ENCODE measurements at places on chromosomes 3 and 15.

DNA sequence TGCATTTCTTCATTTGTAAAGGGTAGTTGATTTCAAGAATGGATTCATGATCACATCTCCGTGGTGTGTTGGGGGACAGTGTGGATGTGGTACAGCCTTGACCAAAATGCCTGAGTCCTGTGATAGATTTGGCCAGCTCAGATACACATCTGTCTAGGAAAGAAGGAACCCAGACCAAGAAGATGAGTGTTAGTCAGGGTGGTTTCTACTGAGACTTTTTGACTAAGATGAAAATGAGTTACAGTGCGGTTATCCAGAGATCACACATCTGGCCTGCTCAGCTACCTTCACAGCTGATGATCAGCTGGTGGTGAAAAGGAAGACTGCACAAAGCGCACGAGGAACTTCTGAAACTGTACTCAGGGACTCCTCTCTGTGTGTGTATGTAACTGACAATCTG is 68.0 kb downstream of the FNDC3B start:
- no peak for DNase-seq

DNA sequence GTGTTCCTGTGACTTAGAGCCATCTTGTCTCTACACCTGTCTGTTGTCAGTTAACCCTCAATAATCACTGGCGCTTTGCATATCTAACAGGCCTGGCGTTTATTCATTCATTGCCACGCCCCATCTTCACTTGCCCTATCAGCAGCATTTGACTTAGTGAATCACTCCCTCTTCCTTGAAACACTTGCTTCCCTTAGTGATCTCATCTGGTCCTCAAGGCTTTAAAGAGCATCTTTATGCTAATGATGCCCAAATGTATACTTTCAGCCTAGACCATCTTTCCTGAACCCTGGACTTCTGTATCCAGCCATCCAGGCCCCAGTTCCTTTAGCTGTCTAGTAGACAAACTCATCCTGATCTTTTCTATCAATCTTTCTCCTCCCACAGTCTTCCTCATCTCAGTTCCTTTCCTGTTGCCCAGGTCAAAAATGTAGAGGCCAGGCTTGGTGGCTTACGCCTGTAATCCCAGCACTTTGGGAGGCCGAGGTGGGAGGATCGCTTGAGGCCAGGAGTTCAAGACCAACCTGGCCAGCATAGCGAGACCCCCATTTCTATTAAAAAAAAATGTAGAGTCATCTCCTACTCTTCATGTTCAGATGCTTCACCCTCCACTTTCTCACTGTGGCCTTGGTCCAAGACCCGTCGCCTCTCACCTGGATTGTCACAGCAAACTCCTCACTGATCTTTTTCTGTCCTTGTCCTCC is 1.4 kb upstream of the IGDCC4 start:
- DNase-seq = no peak

DNA sequence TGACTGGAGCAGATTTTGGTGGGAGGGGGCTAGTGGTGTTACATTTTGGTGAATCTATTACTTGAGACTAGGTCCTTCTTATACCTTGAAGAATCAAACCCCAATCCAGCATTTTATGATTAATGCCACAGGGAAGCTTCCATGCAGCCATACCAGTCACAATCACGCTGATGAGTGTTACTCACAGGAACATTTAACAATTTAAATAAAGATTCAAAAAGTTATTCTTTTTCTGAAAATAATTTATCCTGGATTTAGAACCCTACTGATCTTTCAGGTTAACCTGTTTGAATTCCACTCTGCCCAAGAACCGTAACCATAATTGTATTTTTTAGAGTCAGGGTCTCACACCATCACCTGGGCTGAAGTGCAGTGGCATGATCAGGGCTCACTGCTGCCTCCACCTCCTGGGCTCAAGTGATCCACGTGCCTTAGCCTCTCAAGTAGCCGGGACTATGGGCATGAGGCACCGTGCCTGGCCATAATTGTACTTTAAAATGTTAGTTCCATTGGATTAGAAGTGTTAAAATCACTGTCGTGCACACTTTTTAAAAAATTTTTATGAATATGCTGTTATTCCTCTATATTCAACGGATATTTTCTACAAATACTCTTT is 929 bp upstream of the MTMR10 start:
- DNase-seq = no peak

- DNase-seq = no peak
These were observed 53.0 kb downstream of the PDIA5 start for GRCh38 chr3:123119802-123120201.

DNA sequence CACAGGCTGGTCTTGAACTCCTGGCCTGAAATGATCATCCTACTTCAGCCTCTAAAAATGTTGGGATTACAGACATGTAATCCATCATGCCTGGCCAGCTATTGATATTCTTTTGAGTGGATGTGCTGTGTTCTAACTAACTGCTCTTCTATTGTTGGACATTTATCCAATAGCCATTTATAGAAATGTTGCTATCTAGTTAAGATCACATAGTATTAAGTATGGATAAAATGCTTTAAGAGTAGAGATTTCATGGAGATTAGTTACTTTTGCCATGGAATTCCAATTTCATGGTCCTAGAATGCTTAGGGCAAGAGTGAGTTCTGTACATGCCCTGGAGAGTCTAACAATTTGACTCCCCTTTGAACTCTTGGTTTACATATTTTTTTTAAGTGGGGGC is 10.9 kb downstream of the FAM81A start:
- DNase-seq = no peak

DNA sequence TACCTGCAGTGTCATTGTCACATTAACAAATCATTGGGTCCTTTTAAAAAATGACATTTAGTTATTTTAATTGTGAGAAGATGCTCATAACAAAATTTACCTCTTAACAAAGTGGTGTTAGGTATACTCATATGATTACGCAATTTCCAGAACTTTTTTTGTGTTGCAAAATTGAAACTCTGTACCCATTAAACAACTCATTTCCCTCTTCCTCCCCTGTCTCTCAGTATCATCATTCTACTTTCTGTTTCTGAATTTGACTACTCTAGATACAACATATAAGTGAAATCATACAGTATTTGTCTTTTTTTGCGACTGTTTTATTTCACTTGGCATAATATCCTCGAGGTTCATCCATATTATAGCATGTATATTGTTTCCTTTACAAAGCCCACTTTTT is 58.7 kb upstream of the CHST2 start:
- no peak for DNase-seq

DNA sequence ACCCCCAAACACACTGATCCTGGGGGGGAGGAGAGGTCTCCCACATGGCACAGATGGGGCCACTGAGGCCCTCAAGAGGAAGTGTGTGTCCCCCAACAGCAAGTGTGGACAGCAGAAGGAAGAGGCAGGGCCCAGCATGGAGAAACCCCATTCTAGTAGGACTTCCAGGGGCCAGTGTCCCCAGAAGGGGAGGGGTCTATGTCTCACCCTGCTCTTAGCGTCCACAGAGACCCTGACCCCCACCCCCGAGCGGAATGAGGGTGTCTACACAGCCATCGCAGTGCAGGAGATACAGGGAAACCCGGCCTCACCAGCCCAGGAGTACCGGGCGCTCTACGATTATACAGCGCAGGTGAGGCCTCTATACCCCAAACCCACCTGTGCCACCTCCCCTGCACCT is 35.3 kb downstream of the TSPAN3 start:
- no peak for DNase-seq

GRCh38 chr3:135652388-135652787 is 313.1 kb upstream of the PPP2R3A start:
- no peak for DNase-seq

DNA sequence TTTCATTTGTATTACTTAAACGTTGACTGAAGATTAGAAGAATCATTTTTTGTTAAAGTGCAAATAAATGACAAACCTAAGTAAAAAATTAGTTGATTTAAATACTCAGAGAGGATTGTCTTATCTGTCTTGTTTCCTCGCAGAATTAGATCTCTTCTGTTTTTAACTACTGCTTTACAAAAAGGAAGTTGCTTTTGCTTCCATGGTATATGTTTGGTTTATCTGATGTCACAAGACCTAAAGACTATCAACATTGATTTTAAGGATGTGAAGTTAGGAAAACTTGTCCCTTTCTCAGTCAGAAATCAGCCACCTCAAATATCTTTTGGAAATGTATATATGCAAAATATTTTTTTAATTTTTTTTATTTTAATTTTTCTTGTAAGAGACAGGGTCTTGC is 28.7 kb downstream of the GPR171 start:
- no peak for DNase-seq

GRCh38 chr3:104556372-104557078 is 810.2 kb upstream of the ALCAM start:
- no peak for DNase-seq

Data from heart right ventricle (tissue), 16 donors.